ENCODE measurements at places on chromosomes 6 and 20. TPM values are rescaled to one million over a fixed set of nuclear protein-coding genes. Genes with fewer than 3 reads are reported as not detected.

DNA sequence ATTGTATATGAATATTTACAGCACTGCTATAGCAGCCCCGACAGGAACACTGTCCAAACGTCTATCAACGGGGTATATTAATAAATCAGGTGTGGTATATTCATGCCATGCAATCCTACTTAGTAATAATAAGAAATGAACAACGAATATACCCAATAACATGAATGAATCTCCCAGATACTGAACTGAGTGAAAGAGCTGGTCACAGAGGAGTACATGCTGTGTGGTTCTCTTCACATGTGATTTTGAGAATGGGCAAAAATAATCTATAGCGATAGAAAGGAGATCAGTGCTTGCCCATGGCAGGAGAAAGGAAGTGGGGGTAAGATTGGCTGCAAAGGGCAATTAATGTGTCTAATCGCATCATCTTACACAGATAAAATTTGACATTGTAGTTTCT is 3.7 kb upstream of the TAAR6 start:
- no peaks in the 10 kb centered on the region for H3K27me3 ChIP-seq
- no peaks in the 10 kb centered on the region for H3K36me3 ChIP-seq
- H3K4me1 ChIP-seq: no peaks in the 10 kb centered on the region
- DNase-seq: no peak
- no peak overlapping the region for H3K4me3 ChIP-seq

DNA sequence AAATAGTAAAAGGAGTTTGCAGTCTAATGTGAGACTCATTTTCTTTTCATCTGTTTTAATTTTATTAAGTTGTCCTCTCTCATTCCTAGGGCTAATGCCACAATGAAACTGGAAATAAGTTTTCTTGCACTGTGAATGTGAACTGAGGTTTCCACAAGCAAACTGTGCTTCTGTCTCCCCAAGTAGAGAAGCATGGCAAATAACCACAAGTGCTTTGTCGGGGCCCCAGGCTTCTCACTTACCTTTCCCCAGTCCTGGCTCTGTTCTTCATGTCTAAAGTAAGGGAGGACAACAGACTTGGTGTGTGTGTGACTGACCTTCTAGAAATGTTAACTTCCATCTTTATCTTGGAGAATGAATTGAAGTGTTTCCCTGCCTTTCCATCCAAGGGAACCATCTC is 80.8 kb downstream of the CBFA2T2 start:
- no peaks in the 10 kb centered on the region for H3K36me3 ChIP-seq
- peaks cover 34% of the 10 kb centered on the region for H3K4me1 ChIP-seq
- no peak overlapping the region for H3K4me3 ChIP-seq
- no peak for DNase-seq
- no peak overlapping the region for H3K27ac ChIP-seq

The ZCCHC3 gene
- 24.9 TPM for total RNA-seq

The OLIG3 gene
- total RNA-seq: not detected

DNA sequence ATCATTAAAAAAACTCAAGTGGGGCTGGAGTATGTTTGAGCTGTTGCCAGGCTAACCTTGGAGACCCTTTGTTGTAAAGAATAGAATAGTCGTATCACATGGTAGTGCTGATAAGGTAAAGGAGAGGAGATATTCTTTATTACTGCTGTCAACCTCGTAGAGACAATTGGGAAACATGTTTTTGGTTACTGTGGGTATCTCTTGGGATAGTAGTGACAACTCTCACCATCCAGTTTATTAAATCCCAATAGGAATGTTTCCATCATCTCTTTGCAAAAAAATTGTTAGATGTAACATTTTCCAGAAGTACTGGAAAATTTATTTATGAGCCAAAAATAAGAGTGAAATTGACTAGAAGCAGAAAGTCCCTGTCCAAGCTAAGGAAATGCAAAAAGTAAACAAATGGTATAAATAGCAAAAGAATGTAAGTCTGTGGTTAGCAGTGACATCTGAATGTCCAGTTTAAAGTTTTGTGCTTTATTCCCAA is 829.3 kb upstream of the CITED2 start:
- no peak overlapping the region for H3K4me3 ChIP-seq
- DNase-seq: no peak
- H3K27me3 ChIP-seq: no peaks in the 10 kb centered on the region
- no peak overlapping the region for H3K27ac ChIP-seq
- H3K4me1 ChIP-seq: no peaks in the 10 kb centered on the region

The TCP11 gene
- total RNA-seq: not detected

- H3K4me1 ChIP-seq: no peaks in the 10 kb centered on the region
- H3K4me3 ChIP-seq: no peak overlapping the region
- H3K27me3 ChIP-seq: no peaks in the 10 kb centered on the region
- no peak for DNase-seq
- H3K36me3 ChIP-seq: no peaks in the 10 kb centered on the region
Measured at GRCh38 chr20:8744228-8744844, 324.6 kb upstream of the PLCB4 start.

GRCh38 chr20:18030020-18030419 is 27.7 kb downstream of the OVOL2 start:
- H3K27ac ChIP-seq: no peak overlapping the region
- no peaks in the 10 kb centered on the region for H3K27me3 ChIP-seq
- H3K4me3 ChIP-seq: no peak overlapping the region
- no peak for DNase-seq

DNA sequence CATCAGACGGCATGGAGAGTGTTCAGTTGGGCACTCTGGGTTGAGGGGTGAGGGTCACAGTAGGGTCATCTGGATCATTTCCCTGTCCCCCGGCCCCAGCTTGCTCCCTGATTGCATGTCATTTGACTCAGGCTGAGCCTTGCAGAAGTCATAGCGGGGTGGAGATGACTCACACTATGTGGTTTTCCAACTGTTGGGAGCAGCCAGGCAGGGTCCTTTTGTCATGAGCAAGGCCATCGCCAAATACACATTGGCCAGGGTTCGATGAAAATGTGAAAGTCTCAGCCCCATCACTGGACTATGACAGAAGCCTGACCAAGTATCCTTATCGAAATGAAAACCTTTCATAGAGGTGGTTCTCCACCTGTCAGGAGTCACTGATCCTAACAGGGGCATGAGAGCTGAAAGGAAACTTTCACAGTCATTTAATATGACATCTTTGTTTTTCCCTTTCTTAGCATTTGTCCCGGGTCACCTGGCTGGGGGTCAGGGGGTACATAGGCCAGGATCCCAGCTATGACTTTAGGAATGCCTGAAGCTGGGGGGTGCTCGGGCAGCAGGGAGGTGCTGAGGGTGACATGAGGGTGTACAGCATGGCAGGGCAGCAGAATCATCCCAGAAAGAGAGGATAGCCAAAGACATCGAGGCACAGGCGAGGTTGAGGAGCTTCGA is 70.2 kb upstream of the CD93 start:
- no peaks in the 10 kb centered on the region for H3K36me3 ChIP-seq
- no peak overlapping the region for H3K4me3 ChIP-seq
- peak overlapping the region; percentile 67 for H3K27ac ChIP-seq
- DNase-seq: peak; percentile 42

DNA sequence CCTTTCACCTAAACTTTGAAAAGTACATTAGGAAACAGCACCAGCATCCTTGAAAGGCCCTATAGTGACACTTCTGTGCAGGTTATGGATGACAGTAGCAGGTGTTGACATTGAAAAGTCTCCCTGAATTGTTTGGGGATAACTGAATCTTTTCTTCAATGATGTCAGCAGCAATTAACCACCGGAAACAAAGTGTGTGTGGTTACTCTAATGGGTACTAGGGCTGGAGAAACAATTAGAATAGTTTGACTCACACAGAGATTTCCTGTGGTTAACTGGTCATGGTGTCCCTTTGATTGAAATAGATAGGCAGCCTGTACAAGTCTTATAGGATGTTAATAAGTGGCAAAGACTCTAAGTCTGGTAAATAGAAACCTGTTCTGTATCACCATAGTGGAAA is 189.1 kb downstream of the TBX18 start:
- no peaks in the 10 kb centered on the region for H3K4me1 ChIP-seq
- no peaks in the 10 kb centered on the region for H3K36me3 ChIP-seq
- H3K27ac ChIP-seq: no peak overlapping the region
- H3K27me3 ChIP-seq: no peaks in the 10 kb centered on the region
- no peak for DNase-seq

The CST2 gene
- total RNA-seq: not detected

GRCh38 chr6:48568856-48569255 is 457.9 kb upstream of the PTCHD4 start:
- no peaks in the 10 kb centered on the region for H3K4me1 ChIP-seq
- no peak for DNase-seq
- no peaks in the 10 kb centered on the region for H3K36me3 ChIP-seq
- H3K4me3 ChIP-seq: no peak overlapping the region
- no peak overlapping the region for H3K27ac ChIP-seq
- no peaks in the 10 kb centered on the region for H3K27me3 ChIP-seq

- no peak overlapping the region for H3K4me3 ChIP-seq
- no peak overlapping the region for H3K27ac ChIP-seq
- no peaks in the 10 kb centered on the region for H3K4me1 ChIP-seq
- H3K36me3 ChIP-seq: no peaks in the 10 kb centered on the region
- no peaks in the 10 kb centered on the region for H3K27me3 ChIP-seq
Measured at GRCh38 chr6:50404643-50405042, 308.7 kb upstream of the TFAP2D start.

DNA sequence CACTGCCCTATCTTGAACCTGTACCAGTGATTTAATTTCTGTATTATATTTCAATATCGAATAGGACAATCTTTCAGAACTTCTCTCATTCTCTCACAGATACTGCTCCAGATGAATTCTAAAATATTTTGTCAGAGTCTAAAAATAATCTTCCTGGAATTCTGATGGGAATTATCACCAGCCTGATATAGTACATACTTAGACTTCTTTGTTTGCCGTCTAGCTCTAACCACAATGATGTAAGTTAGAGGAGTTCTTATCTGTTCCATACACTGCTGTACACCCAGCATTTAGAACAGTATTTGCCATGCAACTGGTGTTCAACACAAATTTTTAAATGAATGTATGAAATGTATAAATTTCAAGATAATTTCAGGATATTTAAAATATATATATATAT is 1.3 kb upstream of the HUS1B start:
- H3K27me3 ChIP-seq: no peaks in the 10 kb centered on the region
- DNase-seq: no peak
- no peak overlapping the region for H3K4me3 ChIP-seq
- no peaks in the 10 kb centered on the region for H3K4me1 ChIP-seq

GRCh38 chr6:112396221-112396620 is 49.1 kb downstream of the RFPL4B start:
- no peaks in the 10 kb centered on the region for H3K36me3 ChIP-seq
- no peaks in the 10 kb centered on the region for H3K4me1 ChIP-seq
- DNase-seq: no peak
- H3K27ac ChIP-seq: no peak overlapping the region
- H3K4me3 ChIP-seq: no peak overlapping the region
- no peaks in the 10 kb centered on the region for H3K27me3 ChIP-seq

DNA sequence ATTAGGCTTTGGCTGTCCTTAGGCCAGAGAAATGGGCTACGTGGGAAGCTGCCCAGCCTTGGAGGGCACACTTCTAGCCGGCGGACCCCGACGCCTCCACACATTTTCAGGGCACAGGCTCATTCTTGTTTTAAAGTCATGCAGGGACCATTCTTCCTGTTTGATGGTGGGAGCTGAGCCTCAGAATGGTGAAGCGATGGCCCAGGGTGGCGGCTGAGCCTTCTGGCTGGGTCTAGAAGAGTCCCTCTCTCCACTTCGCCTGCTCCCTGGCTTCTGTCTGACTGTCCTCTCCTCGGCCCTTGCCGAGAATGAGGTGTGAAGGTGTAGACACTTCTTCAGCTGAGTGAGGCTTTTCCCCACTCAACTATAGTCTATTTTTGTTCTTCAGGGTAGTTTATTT is 114.4 kb downstream of the SULF2 start:
- H3K4me1 ChIP-seq: no peaks in the 10 kb centered on the region
- no peak for DNase-seq
- H3K36me3 ChIP-seq: peaks cover 35% of the 10 kb centered on the region
- no peaks in the 10 kb centered on the region for H3K27me3 ChIP-seq

DNA sequence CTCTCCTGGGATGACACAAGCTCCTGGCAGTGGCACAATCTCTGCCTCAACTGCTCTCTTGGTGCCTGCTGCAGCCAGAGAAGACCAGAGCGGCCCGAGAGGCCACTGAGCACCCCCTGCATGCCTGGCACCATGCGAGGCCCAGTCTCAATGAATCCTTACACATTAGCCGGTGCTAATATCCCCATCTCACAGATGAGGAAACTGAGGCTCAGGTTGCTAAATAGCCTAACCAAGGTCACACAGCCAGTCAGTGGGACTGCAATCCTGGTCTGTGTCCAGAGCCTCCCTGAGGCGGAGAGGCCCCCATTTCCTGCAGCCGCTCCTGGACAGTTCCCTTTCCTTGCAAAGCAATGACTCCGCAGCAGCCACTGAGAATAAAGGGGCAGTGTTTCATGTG is 81.2 kb downstream of the GRM4 start:
- H3K27ac ChIP-seq: no peak overlapping the region
- no peak for DNase-seq
- no peak overlapping the region for H3K4me3 ChIP-seq
- H3K27me3 ChIP-seq: no peaks in the 10 kb centered on the region

DNA sequence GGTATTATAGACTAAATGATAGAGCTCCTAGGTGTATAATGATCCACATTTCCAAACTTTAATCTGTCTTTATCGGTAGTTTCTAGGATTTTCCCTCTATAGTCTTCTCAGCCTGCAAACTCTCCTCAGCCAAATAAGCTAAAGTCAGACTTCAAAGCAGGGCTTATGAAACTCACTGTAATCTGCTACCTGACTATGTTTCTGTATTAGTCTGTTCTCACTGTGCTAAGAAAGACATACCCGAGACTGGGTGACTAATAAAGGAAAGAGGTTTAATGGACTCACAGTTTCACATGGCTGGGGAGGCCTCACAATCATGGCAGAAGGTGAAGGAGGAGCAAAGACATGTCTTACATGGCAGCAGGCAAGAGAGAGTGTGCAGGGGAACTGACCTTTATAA is 928.7 kb upstream of the ADGRB3 start:
- no peaks in the 10 kb centered on the region for H3K4me1 ChIP-seq
- DNase-seq: no peak
- H3K4me3 ChIP-seq: no peak overlapping the region
- no peak overlapping the region for H3K27ac ChIP-seq
- no peaks in the 10 kb centered on the region for H3K36me3 ChIP-seq
- H3K27me3 ChIP-seq: no peaks in the 10 kb centered on the region

GRCh38 chr6:151630387-151630786 is 136.6 kb downstream of the CCDC170 start:
- H3K27ac ChIP-seq: no peak overlapping the region
- no peak for DNase-seq
- no peaks in the 10 kb centered on the region for H3K36me3 ChIP-seq
- no peaks in the 10 kb centered on the region for H3K27me3 ChIP-seq

The FAM217A gene
- total RNA-seq: not detected

The ELMO2 gene
- 69.3 TPM for total RNA-seq

The RAET1L gene
- not detected for total RNA-seq

DNA sequence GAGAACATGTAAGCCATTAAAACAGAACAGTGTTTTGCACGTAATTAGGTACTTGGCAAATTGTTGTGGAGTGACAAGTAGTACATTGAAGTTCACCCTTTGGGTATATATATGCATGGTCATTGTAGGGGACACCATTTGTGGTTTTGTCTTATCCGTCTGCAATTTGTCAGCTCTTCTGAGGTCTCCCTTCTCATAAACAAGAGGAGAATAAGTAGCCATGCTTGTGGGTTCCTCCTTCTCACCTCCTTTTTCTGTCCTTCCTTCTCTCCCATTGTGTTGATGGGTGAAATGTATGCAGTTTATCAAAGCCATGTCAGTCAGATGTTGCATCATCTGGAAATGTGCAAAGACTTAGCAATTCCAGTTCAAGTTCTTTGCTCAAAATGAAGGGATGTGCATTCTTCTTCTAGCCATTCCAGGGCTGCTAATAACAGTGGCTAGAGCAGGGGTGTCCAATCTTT is 70.9 kb downstream of the QKI start:
- H3K4me3 ChIP-seq: no peak overlapping the region
- no peak overlapping the region for H3K27ac ChIP-seq
- DNase-seq: no peak
- H3K27me3 ChIP-seq: no peaks in the 10 kb centered on the region
- peaks cover 10% of the 10 kb centered on the region for H3K4me1 ChIP-seq
- peaks cover 15% of the 10 kb centered on the region for H3K36me3 ChIP-seq

Measured in tibial nerve (tissue), 4 donors.